ENCODE measurements at places on chromosomes 1 and 21.

DNA sequence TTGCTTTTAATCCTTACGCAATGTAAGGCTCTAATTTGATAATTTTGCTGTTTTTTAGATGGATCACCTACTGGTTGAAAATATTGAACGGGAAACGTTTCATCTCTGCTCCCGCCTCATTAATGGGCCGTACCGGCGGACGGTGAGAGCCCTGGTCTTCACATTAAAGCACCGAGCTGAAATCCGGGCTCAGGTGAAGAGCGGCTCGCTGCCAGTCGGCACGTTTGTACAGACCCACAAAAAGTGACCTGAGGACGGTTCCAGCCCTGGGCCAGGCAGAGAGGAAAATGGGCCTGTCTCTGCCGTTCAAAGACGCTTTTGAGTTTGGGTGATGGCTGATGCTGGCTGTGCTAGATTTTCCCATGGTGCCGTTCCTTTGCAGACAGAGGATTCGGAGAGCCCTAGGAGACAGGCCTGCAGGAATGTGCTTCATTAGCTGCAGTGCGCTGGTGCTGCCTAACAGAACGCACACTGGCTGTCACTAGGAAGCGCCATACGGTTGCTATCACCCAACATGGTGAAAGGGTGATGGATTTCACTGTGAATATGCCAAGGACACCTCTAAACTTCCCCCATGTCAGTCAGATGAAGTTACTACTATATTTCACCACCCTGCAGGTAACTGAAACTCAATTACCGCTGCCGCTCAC is 42.9 kb downstream of the TCEANC2 start:
- no peak for DNase-seq

GRCh38 chr1:227942716-227943261 is 4.9 kb downstream of the WNT9A start:
- DNase-seq: no peak

GRCh38 chr1:31556481-31557006 is 19.8 kb upstream of the TINAGL1 start:
- DNase-seq: no peak

GRCh38 chr1:23020706-23021405 is 1.6 kb downstream of the KDM1A start:
- no peak for DNase-seq

GRCh38 chr1:208527156-208527555 is 283.0 kb upstream of the PLXNA2 start:
- no peak for DNase-seq

DNA sequence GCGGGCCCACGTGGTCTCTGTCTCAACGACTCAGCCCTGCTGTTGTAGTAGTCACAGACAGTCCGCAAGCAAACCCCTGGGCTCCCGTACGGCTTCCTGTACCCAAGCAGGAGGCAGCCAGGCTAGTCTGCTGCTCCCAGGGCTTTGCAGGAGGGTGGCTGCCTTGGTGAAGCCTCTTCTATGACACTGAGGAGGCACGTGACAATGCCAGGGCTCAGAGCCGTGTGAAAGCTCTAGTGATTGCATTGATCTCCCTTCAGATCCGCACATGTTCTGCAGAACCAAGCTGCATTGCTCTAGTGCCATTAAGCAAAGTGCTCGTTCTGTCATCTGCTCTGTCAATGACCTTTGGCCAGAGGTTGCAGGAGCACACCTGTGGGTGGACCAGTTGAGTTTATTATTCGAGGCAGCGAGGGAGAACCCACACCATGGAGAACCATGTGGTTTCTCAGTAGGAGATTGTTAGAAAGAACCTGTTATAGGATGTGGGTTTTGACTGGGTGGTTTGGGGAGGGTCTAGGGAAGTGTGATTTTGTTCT is 18.0 kb downstream of the UMODL1 start:
- DNase-seq: no peak

- DNase-seq: no peak
Measured at GRCh38 chr1:101027194-101027772, 1.7 kb upstream of the DPH5 start.

DNA sequence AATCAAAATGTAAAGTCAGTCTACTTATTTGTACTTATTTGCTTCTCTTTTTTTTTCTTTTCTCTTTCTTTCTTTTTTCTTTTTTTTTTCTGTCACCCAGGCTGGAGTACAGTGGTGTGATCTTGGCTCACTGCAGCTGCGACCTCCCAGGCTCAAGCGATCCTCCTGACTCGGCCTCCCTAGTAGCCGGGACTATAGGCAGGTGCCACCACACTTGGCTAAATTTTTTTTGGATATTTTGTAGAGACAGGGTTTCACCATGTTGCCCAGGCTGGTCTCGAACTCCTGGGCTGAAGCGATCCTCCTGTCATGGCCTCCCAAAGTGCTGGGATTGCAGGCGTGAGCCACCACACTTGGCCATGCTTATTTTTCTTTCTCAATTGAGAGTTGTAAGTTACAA is 98.8 kb upstream of the ZBTB40 start:
- DNase-seq: no peak

- DNase-seq: no peak
Measured at GRCh38 chr21:28857752-28858151, 134.9 kb downstream of the LTN1 start.

DNA sequence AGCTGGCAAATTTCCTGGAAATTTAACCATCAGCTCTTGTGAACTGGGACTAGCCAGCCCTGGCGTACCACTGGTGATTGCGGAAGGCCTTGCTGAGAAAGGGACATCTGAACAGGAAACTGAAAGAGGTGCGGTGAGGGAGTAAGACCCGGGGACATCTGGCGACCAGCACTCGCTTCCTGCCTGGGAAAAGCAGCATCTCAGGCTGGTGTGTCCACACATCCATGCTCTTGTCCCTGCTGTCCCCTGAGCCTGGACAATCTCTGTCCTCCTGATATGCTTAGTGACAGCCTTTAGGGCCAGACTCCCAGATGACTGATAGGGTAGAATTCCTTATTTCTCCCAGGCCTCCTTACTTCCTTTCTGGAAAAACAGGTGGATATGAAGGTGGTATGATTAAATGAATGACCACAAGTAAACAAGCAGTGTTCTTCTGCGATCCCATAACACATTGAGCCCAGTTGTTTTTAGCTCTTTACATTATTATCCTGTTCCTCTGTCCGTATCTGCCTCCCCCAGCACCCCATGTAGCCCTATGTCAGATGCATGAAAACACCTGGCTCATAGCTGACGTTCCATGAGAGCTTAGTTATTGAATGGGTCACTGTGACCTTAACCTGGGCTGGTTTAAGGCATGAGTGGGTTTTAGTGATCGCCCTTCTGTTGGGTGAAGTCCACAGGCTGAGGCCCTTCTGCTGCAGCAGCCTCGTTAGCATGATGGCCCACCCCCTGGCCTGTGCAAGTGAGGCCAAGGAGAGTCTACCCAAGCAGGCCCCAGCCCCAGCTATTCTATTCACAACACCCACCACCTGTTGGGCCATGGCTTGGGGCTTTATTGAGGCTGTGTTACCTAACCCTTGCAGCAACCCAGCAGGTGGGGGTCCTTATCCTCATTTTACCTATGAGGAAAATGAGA is 76.1 kb upstream of the GADD45A start:
- no peak for DNase-seq

DNA sequence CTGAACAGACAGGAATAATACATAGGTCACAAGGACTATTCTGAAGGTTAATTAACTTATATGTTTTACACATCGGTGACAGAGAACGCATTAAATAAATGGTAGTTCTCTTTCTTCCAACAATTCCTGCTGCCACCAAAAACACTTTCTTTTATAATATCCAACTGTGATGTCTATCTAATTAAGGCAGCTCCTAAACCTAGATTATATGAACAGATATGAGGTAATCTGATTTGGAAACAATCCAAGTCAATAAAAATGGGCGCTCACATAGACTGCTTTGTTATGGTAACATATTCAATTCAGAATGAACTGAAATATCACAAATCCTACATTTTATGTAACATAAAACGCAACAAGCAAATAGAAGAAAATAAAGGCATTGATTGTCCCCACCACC is 16.0 kb downstream of the CYYR1 start:
- no peak for DNase-seq

GRCh38 chr1:115706587-115707425 is 61.7 kb downstream of the CASQ2 start:
- DNase-seq: no peak

DNA sequence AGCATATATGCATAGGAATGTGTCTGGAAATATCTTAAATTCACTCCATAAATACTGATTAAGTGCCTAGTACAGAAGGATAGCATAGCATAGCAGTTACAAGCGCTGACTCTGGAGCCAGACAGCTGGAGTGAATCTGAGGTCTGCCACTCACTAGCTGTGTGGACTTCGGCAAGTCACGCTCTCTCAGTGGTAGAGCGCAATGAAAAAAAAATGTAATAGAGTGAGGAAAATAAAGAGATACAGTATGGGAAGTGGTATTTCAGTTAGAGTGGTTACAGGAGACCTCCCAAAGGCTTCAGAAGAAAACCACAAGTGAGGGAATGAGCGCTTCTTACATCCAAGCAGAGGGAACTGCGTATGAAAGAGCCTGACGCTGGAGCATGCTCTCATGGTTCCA is 338.9 kb upstream of the PRMT6 start:
- no peak for DNase-seq

DNA sequence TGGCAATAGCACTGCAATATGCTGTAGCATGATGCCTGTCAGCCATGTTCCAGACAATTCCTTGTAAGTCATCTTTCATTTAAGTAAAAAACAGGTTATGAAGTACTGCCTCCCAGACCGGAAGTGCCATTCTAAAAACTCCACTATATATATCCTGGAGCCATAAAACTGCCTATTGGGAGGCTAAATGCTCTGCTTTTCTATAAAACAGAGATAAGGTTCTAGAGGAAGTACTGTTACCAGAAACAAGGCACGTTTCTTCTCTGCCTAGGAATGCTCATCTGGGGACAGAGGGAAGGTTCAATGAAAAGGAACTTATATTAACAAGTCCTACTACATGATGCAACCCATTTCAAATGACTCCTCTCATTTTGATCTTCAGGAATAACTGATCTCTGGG is 66.8 kb downstream of the GPR137B start:
- no peak for DNase-seq

- DNase-seq: no peak
Measured at GRCh38 chr1:109850194-109850593, 60.5 kb upstream of the CSF1 start.

GRCh38 chr1:215665215-215665614 is 98.1 kb downstream of the KCTD3 start:
- DNase-seq: no peak

GRCh38 chr1:179709841-179710329 is 33.2 kb upstream of the FAM163A start:
- no peak for DNase-seq

GRCh38 chr1:64398936-64399335 is 71.0 kb upstream of the CACHD1 start:
- no peak for DNase-seq

GRCh38 chr1:45326627-45327623 is at the start of gene HPDL:
TSS of gene HPDL (plus strand) at chr1:45326895. CDS start at chr1:45327149, 254 bp downstream.
- DNase-seq: no peak

DNA sequence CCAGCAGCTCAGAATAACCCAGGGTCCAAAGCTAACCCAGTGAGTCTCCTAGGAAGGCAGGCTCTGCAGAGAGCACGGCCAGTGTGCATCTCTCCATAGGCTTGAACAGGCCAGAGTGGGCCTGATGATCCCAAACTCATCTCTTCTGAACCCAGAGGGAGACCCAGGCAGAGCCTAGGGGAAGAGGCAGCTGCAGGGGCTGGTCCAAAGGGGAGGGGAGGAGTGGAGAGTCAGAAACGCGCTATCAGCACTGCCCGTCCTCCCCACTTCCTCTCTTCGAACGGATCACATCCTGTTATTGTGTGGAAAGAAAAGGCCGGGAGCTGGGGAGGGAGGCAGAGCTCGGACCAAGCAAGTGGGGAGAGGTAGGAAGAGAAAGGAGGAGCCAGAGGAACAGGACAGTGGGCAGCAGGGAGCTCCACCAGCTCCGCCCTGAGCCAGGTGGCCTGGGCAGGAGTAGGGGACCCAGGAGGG is 20.2 kb downstream of the TAL1 start:
- no peak for DNase-seq

DNA sequence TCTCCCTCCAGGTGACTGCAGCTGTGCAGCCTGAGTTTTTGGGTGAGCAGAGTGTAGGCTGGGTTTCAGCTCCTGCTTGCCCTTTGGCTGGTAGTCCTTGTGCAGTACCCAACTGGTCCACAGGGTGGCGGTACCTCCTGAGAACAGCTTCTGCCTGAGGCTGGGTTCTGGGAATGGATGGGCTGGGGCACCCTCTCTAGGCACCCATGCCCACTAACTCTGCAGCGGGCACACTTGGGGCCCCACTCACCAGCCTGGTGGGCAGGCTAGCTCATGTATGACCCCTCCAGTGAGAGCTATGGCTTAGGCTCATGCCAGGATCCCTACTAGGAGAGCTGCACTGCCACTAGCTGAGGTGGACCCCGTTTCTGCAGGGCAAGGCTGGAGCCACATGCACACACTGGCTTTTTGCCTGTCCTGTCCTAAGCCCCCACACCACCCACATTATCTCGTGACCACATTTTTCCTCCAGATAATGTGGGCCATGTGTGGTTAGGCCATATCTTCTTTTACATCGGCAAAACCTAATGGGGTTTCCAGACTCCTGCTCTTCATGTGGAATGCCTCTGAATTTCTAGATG is 15.5 kb upstream of the GSTM4 start:
- no peak for DNase-seq

GRCh38 chr1:152426731-152427130 is 12.7 kb upstream of the CRNN start:
- DNase-seq: no peak

- no peak for DNase-seq
Measured at GRCh38 chr1:94592571-94592920, 51.0 kb upstream of the F3 start.

DNA sequence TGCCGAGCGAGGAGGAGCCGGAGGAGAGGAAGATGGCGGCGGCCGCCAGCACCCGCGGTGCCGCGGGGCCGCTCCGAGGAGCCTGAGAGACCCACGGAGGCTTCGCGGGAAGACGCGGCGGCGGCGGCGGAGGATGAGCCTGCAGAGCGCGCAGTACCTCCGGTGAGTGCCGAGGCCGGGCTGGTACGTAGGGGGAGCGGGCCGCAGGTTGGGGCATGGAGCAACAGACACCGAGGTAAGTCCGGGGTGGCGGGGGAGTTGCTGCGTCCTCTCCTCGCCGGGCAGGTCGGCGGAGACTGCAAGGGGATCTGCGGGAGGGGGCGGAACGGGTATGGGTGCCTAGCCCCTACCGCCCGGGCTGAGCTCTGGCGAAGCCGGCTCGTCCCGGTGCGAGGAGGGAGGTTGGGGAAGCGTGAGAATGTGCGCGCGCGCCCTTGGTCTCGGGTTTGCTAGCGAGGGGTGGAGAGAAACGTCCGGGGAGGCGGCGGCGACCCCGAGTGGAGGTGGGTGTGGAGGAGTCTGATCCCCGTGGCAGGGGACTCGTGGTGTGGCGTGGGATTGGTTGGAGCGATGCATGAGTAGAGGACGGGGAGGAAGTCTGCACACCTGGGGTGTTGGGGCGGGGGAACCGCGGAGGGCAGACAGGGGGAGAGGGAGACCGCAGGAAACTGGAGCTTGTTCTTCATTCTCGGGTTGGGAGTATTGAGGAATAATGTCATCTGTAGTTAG is at the start of gene SMG7:
Gene SMG7, plus strand, starts transcription at position 12 of the 729 bp plus-strand sequence. Its CDS starts 122 bp downstream, at position 134.
- no peak for DNase-seq

DNA sequence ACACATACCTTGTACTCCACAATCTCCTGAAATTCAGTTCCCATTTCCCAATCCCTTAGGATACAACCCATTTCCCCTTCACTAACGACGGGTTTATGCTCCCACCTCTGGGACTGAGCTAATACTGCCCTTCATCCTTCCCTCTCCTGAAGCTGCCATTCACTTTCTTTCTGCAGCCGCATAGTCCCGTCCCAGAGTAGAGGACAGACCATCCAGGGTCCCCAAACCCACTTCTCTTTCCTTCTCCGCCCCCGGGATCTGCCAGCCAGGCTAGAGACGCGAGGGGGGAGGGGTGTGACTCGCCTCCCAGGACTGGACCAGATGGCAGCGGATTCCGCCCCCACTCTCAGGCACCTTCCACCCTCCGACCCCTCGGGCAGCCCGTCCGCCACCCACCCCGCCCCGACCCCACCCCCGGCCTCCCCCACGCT is 679 bp downstream of the ABL2 start:
- no peak for DNase-seq

Data from brain pericyte (primary cell).